ENCODE measurements at places on chromosomes 12 and 14.

- no peak for DNase-seq
These were observed 83.7 kb upstream of the BTG1 start for GRCh38 chr12:92229381-92229780.

GRCh38 chr12:645563-646071 is 17.6 kb downstream of the NINJ2 start:
- no peak for DNase-seq

GRCh38 chr14:99475179-99475578 is 5.5 kb downstream of the SETD3 start:
- no peak for DNase-seq

GRCh38 chr12:54390176-54390667 is 5.7 kb upstream of the ZNF385A start:
- no peak for DNase-seq

GRCh38 chr12:102687523-102687922 is 207.2 kb upstream of the IGF1 start:
- DNase-seq: no peak

- DNase-seq: no peak
These were observed 90.5 kb downstream of the SLC2A13 start for GRCh38 chr12:40015345-40015744.

DNA sequence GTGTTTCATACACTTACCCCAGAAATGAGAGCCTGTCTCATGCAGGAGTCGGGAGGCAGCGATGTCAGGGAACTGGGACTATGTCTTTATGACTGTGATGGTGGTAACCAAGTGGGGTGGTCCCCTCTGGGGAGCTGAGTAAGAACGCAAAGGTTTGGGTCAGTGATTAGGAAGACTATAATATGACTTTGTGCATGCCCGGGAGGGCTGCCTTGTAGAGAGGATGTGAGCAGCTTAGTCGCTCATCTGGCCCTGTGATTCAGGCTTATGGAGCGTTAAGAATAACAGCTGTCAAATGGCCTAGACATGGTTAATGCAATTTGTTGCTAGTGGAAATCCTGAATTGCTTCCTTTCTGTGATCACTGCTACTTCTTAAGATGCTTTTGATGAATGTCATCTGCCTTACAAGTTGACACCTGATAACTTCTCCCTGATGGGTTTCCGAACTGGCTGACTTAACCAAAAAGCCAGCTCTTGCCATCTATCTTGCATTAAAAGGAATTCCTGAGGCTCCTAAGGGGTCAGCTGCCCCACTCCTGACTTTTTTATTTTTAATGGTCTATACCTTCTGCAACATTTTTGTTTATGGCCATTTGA is 35.4 kb upstream of the AACS start:
- no peak for DNase-seq

GRCh38 chr12:94254270-94254669 is 105.9 kb downstream of the PLXNC1 start:
- DNase-seq: no peak

- no peak for DNase-seq
These were observed 17.2 kb upstream of the OAS2 start for GRCh38 chr12:112961074-112961473.

DNA sequence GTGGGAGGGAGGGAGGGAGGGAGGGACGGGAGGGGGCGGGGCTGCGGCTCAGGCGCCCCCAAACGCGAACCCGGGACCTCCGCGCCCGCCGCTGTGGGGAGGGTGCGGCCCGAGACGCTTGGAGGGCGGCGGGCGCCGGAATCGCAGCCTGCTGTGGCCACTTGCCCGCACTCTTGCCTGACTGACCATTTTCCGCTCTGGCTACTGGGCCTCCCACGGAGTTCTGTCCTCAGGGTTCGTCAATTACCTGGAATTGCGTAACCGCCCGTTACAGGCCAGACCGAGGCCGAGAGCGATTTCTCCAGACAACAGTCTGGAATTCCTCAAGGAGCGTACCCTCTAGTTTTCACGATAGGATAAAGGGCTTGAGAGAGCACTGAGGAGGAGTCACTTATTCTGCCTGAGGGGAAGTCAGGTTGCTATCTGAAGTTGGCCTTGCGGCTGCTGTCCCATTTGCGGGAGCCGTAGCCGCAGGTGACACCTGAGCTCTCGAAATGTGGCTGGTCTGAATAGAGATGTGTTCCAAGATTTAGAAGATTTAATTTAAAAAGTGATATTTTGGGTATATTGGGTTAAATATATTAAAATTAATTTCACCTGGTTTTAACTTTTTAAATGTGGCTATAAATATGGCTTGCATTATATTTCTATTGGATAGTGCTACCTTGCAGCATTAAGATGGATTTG is 446 bp upstream of the ZNF641 start:
- DNase-seq: no peak

Data from stimulated activated naive CD8-positive, alpha-beta T cell treated with anti-CD3 and anti-CD28 coated beads, Interleukin-15, Interleukin-2, amounts not matched to agents 100 U/mL and 50 U/mL, for 24 hours (primary cell).